ENCODE measurements at places on chromosomes 4 and X. TPM values are rescaled to one million over a fixed set of nuclear protein-coding genes. Genes with fewer than 3 reads are reported as not detected.

The SPON2 gene
- total RNA-seq, result 8.8 TPM

The PCDH11X gene
- total RNA-seq, result 6.9 TPM

The CENPVL1 gene
- 0.85 TPM for total RNA-seq

The AFF2 gene
- total RNA-seq, result 12.6 TPM

The TXK gene
- total RNA-seq, result 1.3 TPM

The PABPC1L2B gene
- total RNA-seq, result 0.17 TPM

The FAM47A gene
- total RNA-seq, result not detected

The XKRX gene
- total RNA-seq, result 1.7 TPM

The PPID gene
- 34.6 TPM for total RNA-seq

The ADGRG2 gene
- total RNA-seq, result 2.4 TPM

The MAGEB17 gene
- 0.26 TPM for total RNA-seq

The NPY2R gene
- 0.43 TPM for total RNA-seq

The HPSE gene
- total RNA-seq, result 87.8 TPM

The MAGEB2 gene
- not detected for total RNA-seq

The STOX2 gene
- total RNA-seq, result 16.6 TPM

The TRIM61 gene
- total RNA-seq, result 2.1 TPM

The RAB33A gene
- total RNA-seq, result 1.8 TPM

The CT83 gene
- 2.1 TPM for total RNA-seq
